Peyer's patch (tissue), 4 donors: ENCODE measurements at places on chromosomes 1 and 21. TPM values are rescaled to one million over a fixed set of nuclear protein-coding genes. Genes with fewer than 3 reads are reported as not detected.

DNA sequence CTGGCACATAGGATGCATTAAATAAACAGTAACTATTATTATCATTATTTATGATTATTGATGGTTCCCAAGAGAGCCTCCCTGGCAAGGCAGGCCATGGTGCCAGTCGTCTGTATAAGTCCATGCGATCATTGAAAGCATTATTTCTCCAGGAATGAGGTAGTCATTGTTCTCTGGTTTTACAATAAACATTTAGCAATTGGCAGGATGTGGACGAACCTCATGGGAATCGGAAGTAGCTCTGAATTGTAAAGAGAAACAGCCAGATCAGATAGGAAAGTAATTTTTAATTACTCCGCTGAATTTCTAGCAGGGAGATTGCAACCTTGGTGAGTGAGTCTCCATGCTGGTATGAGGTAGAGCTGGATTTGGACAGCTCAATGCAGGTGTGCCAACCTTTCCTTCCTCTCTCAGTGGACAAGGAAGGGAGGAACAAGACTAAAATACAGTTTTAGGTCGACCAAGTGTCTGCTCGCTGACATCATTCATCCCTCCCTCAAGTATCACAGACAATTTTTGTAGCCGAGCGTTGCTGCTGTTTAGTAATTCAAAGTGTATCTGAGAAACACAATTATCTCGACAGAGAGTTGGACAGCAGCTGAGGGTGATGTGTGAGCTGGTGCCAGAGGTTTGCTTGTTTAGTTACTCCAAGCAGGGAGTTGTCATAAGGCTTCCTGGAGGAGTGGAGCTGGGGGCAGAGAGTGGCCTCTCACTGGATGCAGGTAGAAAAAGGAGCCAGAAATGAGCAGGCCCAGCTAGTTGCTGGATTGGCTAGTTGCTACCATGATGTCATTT lies 250.8 kb downstream of the KCNJ6 start:
- no peak overlapping the region for H3K4me3 ChIP-seq
- no peaks in the 10 kb centered on the region for H3K36me3 ChIP-seq
- DNase-seq = no peak
- no peak overlapping the region for H3K27ac ChIP-seq
- no peaks in the 10 kb centered on the region for H3K27me3 ChIP-seq

Gene GUCA2A
- 4,654 TPM for total RNA-seq

DNA sequence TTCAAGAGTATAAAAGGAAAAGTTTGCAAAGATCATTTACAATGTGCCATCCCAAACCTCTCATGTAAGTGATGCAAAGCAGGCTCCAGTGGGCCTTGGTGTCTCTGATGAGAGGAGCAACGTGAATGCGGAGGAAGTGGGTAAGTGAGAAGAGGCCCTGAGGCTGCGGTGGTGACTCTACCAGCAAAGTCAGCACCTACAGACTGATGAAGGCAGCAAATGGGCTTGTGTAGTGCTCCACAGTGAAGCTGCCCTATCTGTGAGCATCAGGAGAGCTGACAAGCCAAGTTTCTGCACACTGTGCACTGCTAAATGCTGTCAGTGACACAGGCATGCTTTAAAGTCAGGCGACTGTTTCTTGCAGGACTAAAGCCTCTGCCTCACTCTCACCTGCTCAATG lies 15.6 kb upstream of the RAP1A start:
- H3K27me3 ChIP-seq = no peaks in the 10 kb centered on the region
- peak; percentile 86 for DNase-seq
- no peaks in the 10 kb centered on the region for H3K36me3 ChIP-seq
- peak overlapping the region; percentile 57 for H3K27ac ChIP-seq
- H3K4me3 ChIP-seq = no peak overlapping the region

Gene DUSP12
- total RNA-seq = 17.4 TPM

DNA sequence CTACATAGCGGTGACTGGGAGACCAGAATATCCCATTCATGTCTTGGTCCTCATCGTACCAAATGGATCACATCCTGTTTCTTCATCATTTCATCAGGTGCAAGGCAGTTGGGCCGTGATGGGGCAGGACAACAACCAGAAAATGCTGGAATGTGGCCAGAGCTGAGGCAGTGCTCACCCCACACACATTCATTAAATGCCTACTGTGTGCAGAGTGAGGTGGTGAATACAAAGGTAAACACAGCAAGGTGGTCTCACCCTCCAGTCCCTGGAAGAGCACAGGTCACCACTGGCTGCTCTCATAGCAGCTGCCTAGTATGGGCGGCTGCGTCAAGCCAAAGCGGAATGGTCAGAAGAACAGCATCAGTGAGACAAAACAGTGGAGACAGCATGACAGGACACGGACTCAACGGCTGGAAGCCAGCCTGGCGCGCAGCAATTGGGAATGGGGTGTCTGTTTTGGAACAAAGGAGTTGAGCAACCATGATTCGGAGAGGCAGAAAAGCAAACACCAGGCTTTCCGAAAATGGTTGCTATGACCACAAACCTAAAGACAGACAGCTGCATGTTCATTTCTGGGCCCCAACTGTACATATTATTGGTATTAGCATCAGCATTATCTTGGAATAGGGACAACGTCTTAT lies 5.6 kb upstream of the ADAMTSL4 start:
- DNase-seq = no peak
- no peaks in the 10 kb centered on the region for H3K36me3 ChIP-seq
- H3K4me1 ChIP-seq = peaks cover 11% of the 10 kb centered on the region
- no peaks in the 10 kb centered on the region for H3K27me3 ChIP-seq

Gene FCGR3A
- not detected for total RNA-seq

- no peaks in the 10 kb centered on the region for H3K27me3 ChIP-seq
- peaks cover 12% of the 10 kb centered on the region for H3K36me3 ChIP-seq
- no peak overlapping the region for H3K4me3 ChIP-seq
- no peak overlapping the region for H3K27ac ChIP-seq
Observed at GRCh38 chr1:175155473-175155856, 37.1 kb downstream of the KIAA0040 start.

Gene FCRL4
- 2.5 TPM for total RNA-seq

DNA sequence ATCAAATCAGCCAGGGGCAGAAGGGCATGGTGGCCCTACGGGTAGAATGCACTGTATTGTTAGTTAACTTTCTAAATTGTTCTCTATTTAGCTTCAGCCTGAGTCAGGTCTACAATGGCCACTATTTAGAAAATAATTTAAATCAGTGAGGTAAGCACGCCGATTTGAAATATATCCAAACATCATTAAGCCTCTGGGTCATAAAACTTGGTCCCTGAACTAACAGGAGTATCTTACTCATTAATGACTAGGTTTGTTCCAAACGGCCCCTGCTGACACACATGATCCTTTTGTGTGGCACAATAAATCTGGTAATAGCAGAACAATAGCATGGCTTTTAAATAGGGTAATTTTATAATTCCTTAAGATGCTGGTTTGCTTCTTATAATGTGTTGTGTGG lies 48.4 kb downstream of the STX6 start:
- H3K4me1 ChIP-seq = peaks cover 9% of the 10 kb centered on the region
- H3K27me3 ChIP-seq = no peaks in the 10 kb centered on the region
- H3K4me3 ChIP-seq = no peak overlapping the region
- H3K27ac ChIP-seq = no peak overlapping the region
- DNase-seq = no peak
- H3K36me3 ChIP-seq = peaks cover 23% of the 10 kb centered on the region

Gene BLACAT1
- not detected for total RNA-seq

- DNase-seq = no peak
- no peak overlapping the region for H3K4me3 ChIP-seq
- H3K4me1 ChIP-seq = no peaks in the 10 kb centered on the region
- no peak overlapping the region for H3K27ac ChIP-seq
Observed at GRCh38 chr1:61808968-61809367, 66.7 kb downstream of the PATJ start.

GRCh38 chr1:51520700-51521248 lies 1.7 kb upstream of the EPS15 start:
- no peak overlapping the region for H3K4me3 ChIP-seq
- peak overlapping the region; percentile 19 for H3K27ac ChIP-seq
- no peaks in the 10 kb centered on the region for H3K27me3 ChIP-seq
- H3K36me3 ChIP-seq = no peaks in the 10 kb centered on the region

DNA sequence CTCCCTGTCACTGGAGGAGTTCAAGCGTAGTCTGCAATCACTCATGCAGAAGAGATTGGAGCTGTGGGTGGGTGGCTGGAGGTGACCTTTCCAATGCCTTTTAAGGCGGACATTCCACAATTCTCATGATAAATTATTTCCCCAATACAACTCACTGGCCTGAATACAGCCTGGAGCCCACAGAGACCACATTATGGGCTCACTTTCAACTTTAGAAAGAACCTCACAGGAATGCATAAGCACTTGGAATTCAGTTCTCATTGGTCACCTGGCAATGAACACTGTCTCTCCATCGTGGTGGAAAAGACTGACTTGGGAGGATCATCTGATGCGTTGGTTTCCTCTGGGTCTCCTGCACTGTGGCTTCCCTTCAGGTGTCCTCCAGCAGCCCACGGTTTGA lies 151.8 kb upstream of the KCND3 start:
- no peak for DNase-seq
- H3K4me1 ChIP-seq = no peaks in the 10 kb centered on the region
- H3K36me3 ChIP-seq = no peaks in the 10 kb centered on the region
- no peak overlapping the region for H3K4me3 ChIP-seq
- no peak overlapping the region for H3K27ac ChIP-seq
- no peaks in the 10 kb centered on the region for H3K27me3 ChIP-seq

DNA sequence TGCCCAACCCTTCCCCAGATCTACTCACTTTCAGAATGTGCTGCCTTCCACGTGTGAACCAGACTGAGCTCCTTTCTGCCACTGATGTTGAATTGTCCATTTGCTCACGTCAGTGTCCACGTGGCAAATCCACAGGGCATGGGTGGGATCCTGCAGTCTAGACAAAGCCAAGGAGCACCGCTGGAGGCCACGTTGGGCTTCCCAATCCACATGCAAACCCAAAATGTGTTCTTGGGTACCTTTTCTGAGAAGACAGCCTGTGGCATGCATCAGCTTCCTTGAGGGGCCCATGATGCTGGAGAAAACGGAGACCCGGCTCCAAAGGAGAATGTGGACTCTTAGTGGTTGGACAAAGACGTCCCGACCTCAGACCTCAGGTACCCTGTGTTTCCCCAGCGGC lies 87.6 kb downstream of the PDE9A start:
- H3K27me3 ChIP-seq = no peaks in the 10 kb centered on the region
- no peaks in the 10 kb centered on the region for H3K4me1 ChIP-seq

- no peaks in the 10 kb centered on the region for H3K4me1 ChIP-seq
- no peak for DNase-seq
- H3K27me3 ChIP-seq = no peaks in the 10 kb centered on the region
- H3K4me3 ChIP-seq = no peak overlapping the region
- no peaks in the 10 kb centered on the region for H3K36me3 ChIP-seq
Observed at GRCh38 chr1:72530646-72531045, 248.3 kb upstream of the NEGR1 start.

Gene ZNF678
- total RNA-seq = 3.9 TPM
